ENCODE measurements at places on chromosomes 1 and 21. TPM values are rescaled to one million over a fixed set of nuclear protein-coding genes. Genes with fewer than 3 reads are reported as not detected.

- no peak for DNase-seq
Measured at GRCh38 chr1:30914931-30915330, 6.4 kb upstream of the SDC3 start.

GRCh38 chr1:220691053-220691684, 1.0 kb downstream of the C1orf115 start:
- no peak for DNase-seq

Gene TOR1AIP1
- 129 TPM for total RNA-seq

- peak; percentile 74 for DNase-seq
Measured at GRCh38 chr21:45977396-45977795, 4.2 kb upstream of the COL6A1 start.

DNA sequence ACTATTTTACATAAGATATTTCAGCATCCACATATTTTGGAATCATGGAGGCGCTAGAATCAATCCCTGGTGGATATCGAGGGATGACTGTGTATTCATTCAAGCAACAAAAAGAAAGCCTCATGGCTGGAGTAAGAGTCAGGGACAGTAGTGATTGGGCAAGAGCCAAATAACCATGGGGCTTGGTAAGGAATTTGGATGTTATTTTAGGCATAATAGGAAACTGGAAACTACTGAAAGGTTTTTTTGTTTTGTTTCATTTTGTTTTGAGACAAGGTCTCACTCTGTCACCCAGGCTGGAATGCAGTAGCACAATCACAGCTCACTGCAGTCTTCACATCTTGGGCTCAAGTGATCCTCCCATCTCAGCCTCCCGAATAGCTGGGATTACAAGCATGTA, 33.8 kb upstream of the EYA3 start:
- no peak for DNase-seq

Gene KIF21B
- total RNA-seq: 2.0 TPM

Gene MX1
- total RNA-seq: 66.9 TPM

DNA sequence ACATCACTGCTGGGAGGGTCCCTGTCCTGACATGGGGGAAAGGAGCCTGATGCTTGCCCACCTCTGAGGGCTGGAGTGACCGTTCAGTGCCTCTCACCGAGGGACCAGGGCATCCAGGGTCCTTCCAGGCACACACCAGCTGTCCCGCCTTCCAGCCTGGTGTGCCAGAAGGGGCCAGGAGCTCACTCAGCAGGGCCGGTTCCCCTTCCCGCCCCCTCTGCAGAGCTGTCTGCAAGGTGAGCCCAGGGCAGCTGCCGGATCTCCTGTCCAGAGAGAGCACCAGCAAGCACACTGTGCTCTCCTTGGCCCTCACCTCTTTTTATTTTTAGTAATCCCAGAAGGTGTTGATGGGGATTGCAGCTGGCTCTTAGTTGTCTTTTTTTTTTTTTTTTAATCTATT, 16.9 kb downstream of the H6PD start:
- DNase-seq: no peak

Gene CHML
- total RNA-seq: 12.1 TPM

DNA sequence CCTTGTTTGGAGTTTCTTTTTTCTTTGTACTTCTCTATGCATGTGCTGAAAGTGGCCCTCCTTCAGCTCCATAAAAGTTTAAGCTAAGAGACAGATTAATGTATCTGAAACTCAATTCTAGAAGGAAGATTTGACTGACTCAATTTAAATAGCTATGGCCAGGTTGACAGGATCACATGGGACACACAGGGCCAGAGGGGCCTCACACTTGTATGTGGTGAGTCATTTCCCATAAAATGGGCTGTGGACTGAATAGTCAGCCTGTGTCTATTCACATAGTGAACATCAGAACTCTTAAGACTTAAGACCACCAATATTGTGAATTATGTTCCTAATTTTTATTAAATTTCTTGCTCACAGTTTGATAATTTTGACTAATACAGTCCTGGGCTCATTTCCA, 45.7 kb upstream of the DEPDC1 start:
- DNase-seq: no peak

Gene PMVK
- 47.3 TPM for total RNA-seq

Gene CRNN
- 0.89 TPM for total RNA-seq

Gene RNU1-4
- total RNA-seq: under 0.01 TPM

DNA sequence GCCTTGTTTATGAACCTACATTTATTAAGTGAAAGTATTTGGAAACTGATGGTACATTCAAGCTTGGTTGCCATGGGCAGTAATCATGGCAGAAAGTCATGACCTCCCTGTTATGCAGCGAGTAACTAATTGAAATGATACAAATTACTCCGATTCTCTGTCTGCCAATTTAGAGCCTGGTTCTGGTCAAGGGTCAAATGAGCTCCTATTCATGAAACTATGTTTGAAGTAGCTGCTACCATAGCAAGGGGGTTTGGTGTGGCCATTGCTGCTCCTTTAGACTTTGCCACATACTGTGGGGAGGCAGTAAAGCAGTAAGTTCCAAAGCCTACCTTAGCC, 187.2 kb upstream of the FOXD3 start:
- peak; percentile 53 for DNase-seq

- no peak for DNase-seq
Measured at GRCh38 chr1:176101951-176102642, 105.0 kb downstream of the COP1 start.

Gene B3GALT5
- 0.45 TPM for total RNA-seq

Gene CZIB
- total RNA-seq: 31.6 TPM

DNA sequence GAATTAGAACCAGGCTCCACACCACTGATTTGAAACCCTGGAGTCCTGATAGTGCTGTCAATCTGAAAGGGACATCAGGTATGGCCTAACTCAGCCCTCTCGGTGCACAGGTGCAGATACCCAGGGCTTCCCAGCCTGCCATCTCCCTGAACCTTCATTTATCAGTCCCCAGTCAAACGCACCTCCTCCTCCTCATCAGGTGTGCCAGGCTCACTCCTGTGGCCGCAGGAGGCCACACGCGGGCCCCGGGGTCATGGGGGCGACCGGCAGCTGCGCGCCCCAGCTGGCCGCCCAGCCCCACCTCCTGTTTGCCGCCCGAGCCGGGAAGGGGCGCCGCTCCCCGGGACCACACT, 572 bp downstream of the FUCA1 start:
- no peak for DNase-seq

Measured in stomach (tissue), 19 donors.